Ureter (tissue), 1 donor: ENCODE measurements at places on chromosomes 5 and 9. TPM values are rescaled to one million over a fixed set of nuclear protein-coding genes. Genes with fewer than 3 reads are reported as not detected.

FRMPD1 gene
- total RNA-seq, result not detected

ZNF618 gene
- total RNA-seq, result 16.1 TPM

PCDHGA11 gene
- total RNA-seq, result 5.1 TPM

OLFM1 gene
- 47.8 TPM for total RNA-seq

DNA sequence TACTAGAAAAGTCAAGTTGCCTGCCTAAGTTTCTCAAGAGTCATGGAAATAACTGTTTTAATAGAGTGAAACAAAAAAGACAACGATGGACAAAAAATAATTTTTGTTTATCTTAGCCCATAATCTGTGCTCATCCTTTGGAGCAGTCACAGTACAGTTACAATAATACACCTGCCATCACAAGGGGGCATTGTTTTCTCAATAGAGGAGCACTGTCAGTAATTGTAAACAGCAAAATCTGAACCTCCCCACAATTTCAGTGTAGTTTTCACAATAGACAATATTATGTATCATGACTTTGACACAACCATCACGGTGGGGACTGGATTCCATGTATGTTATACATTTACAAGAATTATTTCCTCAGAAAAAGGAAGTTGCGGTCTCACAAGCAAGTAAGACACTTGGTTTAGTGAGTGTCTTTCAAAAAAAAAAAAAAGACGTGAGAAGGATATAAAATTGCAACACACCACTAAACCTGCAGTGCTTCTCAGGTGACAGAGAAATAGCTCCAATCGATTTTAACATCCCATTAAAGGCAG is 586.3 kb downstream of the PTPRD start:
- no peak for DNase-seq

DNA sequence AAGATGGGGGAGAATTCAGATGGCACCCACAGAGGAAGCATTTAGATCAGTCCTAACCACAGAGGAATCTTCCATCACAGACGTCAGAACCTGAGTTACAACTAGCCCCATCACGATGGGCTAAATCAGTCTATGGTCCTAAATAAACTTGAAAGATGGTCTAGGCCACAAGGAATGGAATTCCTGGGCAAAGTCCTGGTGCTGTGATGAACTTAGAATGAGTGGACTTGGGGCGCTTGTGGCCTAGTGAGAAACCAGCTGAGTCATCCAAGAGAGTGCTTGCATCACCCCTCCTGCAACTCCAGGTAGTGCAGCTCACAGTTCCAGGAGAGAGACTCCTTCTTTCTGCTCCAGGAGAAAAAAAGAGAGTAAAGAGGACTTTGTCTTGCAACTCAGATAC is 722.9 kb upstream of the RGMB start:
- DNase-seq, result no peak

DNA sequence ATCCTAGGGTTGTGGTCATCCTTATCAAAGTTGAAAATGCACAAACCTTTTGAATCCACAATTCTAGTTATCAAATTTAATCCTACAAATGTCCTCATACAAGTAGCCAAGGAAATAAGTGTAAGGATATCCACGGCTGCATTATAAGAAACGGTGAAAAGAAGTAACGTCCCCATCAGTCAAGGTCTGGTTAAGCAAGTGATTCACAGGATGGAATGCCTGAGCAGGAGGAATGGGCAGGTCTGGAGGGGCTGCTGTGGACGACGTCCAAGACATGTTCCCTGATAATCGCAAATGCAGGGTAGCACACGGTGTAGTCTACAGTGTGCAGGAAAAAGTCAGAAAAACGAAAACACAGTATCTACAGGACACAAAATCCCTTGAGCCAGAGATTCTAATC is 118.6 kb downstream of the ADAMTS2 start:
- DNase-seq, result no peak

GRCh38 chr9:107999890-108000289 is 510.3 kb upstream of the KLF4 start:
- no peak for DNase-seq

DNA sequence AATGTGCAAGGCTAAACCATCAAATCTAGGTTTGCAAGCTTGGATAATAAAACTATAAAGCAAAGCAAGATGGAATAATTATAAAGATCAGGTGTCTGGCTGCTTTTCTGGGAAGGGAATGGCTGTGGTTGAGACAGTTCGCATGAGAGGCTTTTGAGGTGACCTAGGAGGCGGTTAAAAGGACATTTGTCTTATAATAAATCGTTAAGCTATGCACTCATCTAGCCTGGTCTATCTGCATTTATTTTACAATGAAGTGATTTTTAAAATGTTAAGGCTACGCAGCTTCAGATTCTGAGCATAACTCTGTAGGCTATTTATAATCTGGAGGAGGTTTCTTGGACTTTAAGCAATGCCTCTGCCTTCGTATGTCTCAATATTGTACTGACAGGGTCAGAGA is 29.4 kb upstream of the MAN2A1 start:
- no peak for DNase-seq

GRCh38 chr5:16410338-16410737 is 55.3 kb downstream of the ZNF622 start:
- no peak for DNase-seq

DNA sequence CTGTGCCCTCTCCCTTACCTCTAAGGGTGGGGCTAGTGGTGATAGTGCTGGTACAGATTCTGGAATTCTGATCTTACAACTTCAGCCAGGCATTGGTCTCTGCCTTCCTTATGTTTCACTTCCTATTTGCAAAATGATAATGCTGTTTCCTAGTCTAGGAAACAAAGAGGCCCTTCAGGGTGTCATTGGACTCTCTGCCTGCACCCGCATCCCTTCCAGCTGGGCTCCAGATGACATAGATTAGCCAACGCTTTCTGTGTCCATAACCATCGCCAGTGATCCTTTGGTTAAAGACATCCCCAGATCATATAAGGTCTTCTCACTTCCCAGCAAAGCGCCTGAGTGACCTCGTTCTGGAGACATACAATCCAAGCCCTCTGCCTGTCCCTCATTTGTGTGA is 180.7 kb downstream of the ERCC6L2 start:
- DNase-seq, result no peak

GRCh38 chr9:20582150-20582549 is 40.1 kb downstream of the MLLT3 start:
- DNase-seq, result no peak

- DNase-seq, result no peak
Observed at GRCh38 chr5:40291338-40291737, 388.4 kb upstream of the PTGER4 start.
